Pons (tissue), 1 donor: ENCODE measurements at places on chromosomes 1 and 21.

- DNase-seq = no peak
Observed at GRCh38 chr1:2208309-2209239, 14.0 kb upstream of the FAAP20 start.

GRCh38 chr1:165355139-165355976 is 1.2 kb downstream of the LMX1A start:
- DNase-seq = no peak

DNA sequence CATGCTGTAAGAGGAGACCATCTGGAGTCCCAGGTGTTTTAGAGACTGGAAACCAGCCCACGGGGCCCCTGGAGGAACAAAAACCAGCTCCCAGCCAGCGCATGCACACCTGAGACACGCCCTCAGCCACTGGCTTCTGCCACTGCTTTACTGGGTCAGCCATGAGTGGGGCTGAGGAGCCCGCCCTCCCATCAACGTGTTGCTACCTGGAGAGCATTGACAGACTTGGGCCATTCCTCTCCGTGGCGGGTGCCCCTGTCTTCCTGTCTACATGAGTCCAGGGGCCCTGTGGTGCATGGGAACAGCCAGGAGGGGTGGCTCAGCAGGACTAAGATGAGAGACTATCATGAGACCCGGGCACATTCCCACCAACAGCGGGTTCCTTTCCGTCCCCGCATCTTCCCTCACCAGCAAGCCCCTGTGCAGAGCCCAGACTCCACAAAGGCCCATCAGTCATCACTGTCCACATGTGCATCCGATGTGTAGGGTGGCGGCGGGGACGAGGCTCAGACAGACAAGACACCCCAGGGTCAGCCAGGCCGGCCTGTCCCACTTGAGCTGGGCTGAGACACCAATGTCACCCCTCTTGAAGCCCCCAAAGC is 45.4 kb upstream of the POFUT2 start:
- DNase-seq = no peak

- peak; percentile 64 for DNase-seq
Observed at GRCh38 chr21:32329331-32329730, 30.7 kb downstream of the MRAP start.

- DNase-seq = no peak
Observed at GRCh38 chr1:157961805-157962762, 31.4 kb upstream of the KIRREL1 start.

- no peak for DNase-seq
Observed at GRCh38 chr1:66747501-66747900, 4.8 kb upstream of the DYNLT5 start.
